HepG2 (cell line): ENCODE measurements at places on chromosomes 6 and 20.

- H3K27ac ChIP-seq, result peak overlapping the region; percentile 88
- DNase-seq, result no peak
- H3K4me3 ChIP-seq, result peak overlapping the region; percentile 88
- H3K27me3 ChIP-seq, result no peaks in the 10 kb centered on the region
- H3K4me1 ChIP-seq, result peaks cover 46% of the 10 kb centered on the region
- peaks cover 8% of the 10 kb centered on the region; the same call in 2 of the 3 replicates for H3K36me3 ChIP-seq
Measured at GRCh38 chr20:21303872-21304586, 898 bp downstream of the XRN2 start.

- H3K27me3 ChIP-seq, result no peaks in the 10 kb centered on the region
- peaks cover 29% of the 10 kb centered on the region for H3K4me1 ChIP-seq
- no peaks in the 10 kb centered on the region for H3K36me3 ChIP-seq
- DNase-seq, result no peak
- H3K4me3 ChIP-seq, result no peak overlapping the region
Measured at GRCh38 chr20:58377766-58378401, 11.1 kb upstream of the VAPB start.

DNA sequence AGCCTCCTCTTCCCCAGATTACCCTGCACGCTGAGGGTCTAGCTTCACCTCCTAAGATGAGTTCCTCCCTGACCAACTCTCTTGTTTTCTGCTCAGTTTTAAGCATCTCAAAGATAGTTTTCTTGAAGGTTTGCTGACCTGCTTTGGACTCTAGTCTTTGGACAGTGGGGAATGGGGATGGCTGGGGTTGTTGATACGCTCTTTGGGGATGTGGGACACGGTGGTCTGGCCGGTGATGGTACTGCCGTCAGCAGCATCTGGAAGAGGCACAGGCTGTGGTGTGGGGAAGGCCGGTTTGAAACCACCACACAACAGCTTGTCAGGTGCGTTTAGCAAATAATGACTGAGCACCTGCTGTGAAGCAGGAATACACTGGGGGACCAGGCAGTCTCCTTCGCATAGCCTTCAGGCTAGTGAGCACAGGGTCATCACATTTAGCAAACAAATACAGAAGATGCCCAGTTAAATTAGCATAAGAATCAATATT, 94.1 kb downstream of the TMEM242 start:
- no peak for DNase-seq
- no peaks in the 10 kb centered on the region for H3K36me3 ChIP-seq
- no peaks in the 10 kb centered on the region for H3K4me1 ChIP-seq
- peaks cover 74% of the 10 kb centered on the region for H3K27me3 ChIP-seq
- H3K27ac ChIP-seq, result no peak overlapping the region

DNA sequence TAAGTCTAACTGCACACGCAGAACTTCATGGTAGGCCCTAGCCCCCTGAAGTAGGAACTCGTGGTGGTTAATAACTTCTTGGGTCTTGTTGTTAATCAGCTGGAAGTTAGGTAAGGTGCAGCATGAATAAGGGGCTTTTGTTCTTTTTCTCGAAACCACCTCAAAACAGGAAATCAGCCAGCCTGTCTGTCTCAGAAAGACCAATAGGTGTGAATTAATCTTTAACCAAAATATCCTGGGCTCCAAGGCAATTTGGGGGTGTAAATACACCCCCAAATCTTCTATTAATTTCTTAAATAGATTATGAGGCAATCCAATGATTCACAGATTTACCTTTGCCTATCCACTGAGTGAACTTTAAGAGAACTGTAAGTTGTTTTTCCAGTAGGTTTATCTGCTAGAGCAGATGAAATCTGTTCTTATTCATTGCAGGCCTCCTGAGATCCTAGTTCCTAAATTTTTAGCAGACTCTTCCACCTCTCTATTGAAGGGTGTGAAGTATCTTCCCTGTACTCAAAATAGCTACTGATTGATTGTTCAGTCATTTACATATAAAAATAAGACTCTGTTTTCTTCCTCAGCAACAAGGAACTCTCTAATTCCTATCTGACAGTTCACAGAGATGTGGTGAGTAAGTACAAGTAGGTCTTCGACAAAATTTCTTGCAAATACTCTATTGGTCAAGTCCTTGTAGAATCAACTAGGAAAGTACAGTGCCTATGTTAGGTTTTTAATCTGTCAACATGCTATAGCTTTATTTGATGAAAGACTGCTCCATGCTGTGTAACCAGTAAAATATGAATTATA, 427.1 kb upstream of the NOX3 start:
- no peak overlapping the region for H3K4me3 ChIP-seq
- H3K36me3 ChIP-seq, result no peaks in the 10 kb centered on the region
- no peak for DNase-seq

DNA sequence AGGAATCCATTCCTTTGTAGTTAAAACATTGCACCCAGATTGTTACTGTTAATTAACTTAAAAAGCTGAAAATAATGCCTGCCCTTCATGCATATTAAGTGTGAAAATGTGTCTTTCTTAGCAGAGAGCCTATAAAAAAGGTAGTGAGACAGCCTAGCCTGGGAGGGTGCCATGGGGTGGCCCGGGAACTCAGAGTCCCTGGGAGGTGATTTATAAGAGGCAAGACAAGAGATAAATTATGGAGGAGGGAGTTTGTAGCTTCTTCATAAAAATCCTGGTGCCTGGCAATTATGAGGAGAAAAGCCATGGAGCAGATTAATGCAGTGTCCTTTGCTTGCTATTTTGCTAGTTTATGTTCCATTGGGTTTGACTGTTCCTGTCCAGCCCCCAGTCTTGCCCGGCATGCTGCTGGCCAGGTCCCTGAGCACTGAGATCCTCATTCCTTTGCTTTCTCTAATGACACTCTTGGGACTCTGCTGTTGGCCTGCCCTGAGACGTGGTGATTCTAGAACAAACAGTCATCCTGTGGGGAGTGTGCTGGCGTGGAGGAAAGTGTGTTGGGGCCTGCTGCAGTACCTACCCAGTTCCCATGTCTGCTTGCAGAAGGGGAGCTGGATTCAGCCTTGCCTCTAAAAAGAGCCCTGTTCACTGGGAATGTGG, 4.2 kb downstream of the MLN start:
- no peak overlapping the region for H3K27ac ChIP-seq
- no peak for DNase-seq
- peaks cover 11% of the 10 kb centered on the region for H3K4me1 ChIP-seq
- no peaks in the 10 kb centered on the region for H3K36me3 ChIP-seq
- peaks cover 5% of the 10 kb centered on the region; the same call in 1 of the 2 replicates for H3K27me3 ChIP-seq

DNA sequence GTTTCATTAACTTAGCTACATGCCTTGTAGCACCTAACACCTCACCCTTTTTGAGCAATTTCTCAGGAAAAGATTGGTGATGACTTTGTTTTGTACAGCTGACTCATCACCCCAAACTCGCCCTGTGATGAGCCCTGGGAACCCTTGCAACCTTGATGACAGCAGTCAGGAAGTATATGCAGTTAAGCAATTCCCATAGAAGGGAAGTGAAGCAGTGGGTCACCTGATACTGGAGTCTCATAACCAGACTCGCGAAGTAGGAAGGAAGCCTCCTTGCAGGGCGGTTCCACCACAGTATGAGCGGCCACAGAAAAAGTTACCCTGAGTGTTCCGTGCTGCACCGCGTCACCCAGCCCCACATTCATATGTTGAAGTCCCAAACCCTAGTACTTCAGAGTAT, 82.0 kb upstream of the EDN1 start:
- DNase-seq, result no peak
- no peaks in the 10 kb centered on the region for H3K36me3 ChIP-seq
- peaks cover 7% of the 10 kb centered on the region for H3K4me1 ChIP-seq

- peaks cover 16% of the 10 kb centered on the region for H3K4me1 ChIP-seq
- DNase-seq, result peak; percentile 91
- no peak overlapping the region for H3K4me3 ChIP-seq
Measured at GRCh38 chr6:11143394-11144371, 32.2 kb upstream of the ERVFRD-1 start.

DNA sequence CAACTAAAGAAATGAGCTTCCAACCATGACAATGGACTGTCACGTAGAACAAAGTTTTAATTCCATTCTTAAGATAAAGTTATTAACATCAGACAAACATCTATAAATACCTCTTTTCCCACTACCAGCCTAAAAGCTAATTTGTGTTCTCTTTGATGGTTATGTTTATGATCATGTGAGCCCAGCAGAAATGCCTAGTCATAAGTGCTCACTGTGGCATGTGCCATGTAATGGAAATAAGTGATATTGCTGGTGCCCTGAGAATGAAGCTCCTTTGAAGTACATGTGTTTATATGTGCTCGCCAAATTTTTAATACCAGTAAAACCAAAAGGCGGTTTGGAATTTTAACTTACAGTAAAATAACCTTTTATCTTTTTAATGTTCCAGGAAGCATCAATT, 205.8 kb downstream of the ISM1 start:
- H3K36me3 ChIP-seq, result 0 out of 3 replicates have a peak, but pooled peaks cover 7% of the 10 kb centered on the region
- no peaks in the 10 kb centered on the region for H3K27me3 ChIP-seq
- H3K27ac ChIP-seq, result no peak overlapping the region
- H3K4me1 ChIP-seq, result peaks cover 65% of the 10 kb centered on the region
- DNase-seq, result no peak

DNA sequence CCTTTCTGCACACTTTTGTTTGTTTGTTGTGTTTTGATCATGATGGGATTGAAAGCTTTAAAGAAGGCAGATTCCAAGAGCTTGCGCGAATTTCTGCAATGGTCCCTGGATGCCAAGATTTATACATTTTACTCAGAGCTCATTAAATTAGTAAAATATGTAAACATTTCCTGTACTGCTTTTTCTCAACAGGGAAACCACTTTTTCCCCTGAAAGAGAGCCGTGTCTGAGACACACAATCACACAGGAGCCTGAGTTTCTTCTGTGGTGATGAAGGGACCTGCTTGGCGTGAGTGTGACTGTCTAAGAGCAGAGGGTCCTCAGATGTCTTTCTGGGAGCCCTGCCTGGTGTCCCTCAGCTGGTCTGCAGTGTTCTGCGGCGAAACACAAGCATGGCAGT, 12.1 kb upstream of the TAGAP start:
- H3K4me3 ChIP-seq, result no peak overlapping the region
- H3K36me3 ChIP-seq, result no peaks in the 10 kb centered on the region
- H3K27ac ChIP-seq, result no peak overlapping the region
- DNase-seq, result no peak

GRCh38 chr6:43669922-43670622, 17.5 kb downstream of the MRPS18A start:
- peaks cover 11% of the 10 kb centered on the region; the same call in 1 of the 3 replicates for H3K27me3 ChIP-seq
- H3K27ac ChIP-seq, result no peak overlapping the region

DNA sequence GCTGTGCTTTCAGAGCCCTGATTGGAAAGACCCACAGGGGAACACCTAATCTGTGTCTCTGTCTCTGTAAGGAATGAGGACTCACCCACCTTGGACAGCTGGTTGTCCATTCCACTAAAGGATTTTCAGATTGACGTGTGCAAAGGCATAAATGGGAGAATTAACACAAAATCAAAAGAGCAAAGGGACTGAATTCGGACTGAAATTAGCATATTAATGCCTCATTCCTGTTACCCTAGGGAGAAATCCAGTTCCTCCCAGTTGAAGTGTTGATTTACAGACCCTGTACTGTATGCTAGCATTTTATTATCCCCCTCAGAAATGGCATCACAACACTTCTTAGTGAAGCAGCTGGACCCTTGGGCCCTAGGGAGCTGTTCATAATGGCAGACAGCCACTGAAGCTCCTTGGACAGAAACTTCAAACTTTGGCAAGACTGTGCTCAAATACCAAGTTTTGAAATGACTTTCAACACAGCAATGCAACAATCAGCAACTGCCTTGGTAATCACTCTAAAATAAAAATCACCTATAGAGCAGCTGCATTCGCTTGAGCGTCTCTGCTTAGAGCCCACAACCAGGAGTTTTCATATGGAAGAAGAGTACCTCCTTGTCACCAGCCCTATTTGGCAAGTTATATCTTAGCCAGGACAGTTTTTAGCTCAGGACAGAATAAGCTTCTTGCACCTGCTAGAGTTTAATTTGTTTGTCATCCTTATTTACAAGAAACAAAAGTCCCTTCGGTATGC, 118.1 kb downstream of the TRDN start:
- no peaks in the 10 kb centered on the region for H3K27me3 ChIP-seq
- no peak overlapping the region for H3K27ac ChIP-seq
- no peak overlapping the region for H3K4me3 ChIP-seq
- H3K36me3 ChIP-seq, result no peaks in the 10 kb centered on the region

DNA sequence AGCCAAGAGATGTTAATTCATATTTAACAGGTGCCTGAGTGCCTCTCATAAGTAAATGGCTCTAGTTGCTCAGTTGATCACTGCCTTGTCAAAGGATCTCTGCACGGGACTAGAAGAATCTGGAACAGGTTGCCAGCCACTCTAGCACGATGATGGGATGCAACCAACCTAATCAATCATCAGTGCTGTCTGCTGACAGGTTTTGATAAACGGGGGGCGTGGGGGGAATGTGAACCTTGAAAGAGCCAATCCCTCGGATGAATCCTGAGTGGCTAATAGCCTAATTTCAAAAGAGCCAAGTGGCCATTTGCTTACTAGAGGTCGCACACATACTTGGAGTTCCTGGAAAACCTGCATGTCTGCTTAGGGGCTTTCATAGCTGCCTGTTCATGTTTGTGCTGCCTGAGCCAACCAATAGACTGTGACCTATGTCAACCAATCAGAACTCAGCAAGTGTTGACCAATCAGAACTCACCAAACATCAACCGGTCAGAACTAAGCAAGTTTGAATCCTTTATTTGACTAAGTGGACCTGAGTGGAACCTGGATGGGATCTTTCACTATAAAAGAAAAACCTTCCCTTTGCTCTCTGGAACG, 43.5 kb upstream of the ECI2 start:
- H3K27me3 ChIP-seq, result peaks cover 10% of the 10 kb centered on the region
- DNase-seq, result no peak
- H3K4me3 ChIP-seq, result no peak overlapping the region
